ENCODE measurements at places on chromosomes 4 and X. TPM values are rescaled to one million over a fixed set of nuclear protein-coding genes. Genes with fewer than 3 reads are reported as not detected.

Gene EDA2R
- not detected for total RNA-seq

Gene ARMCX1
- 0.92 TPM for total RNA-seq

Gene TMSB15A
- 1.9 TPM for total RNA-seq

Gene BTK
- total RNA-seq: not detected

DNA sequence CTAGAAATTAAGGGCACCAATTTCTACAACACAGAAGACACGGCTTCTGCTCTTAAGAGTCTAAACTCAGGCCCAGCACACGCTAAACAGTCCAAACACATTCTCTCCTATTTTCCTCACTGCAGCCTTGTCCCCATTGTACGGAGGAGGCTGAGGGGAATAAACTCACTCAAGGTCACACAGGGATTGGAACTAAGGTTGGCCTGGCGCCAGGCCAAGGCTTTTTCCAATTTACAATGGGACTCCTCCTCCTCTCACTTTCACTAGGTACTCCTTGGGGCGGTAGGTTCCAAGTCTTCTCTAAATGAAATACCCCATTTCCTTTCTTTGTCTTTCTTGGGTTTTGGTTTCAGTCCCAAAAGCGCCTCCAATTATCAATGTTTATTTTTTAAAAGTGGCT, 48.7 kb upstream of the CRMP1 start:
- no peaks in the 10 kb centered on the region for H3K36me3 ChIP-seq
- DNase-seq: no peak
- no peak overlapping the region for H3K4me3 ChIP-seq
- no peaks in the 10 kb centered on the region for H3K4me1 ChIP-seq

DNA sequence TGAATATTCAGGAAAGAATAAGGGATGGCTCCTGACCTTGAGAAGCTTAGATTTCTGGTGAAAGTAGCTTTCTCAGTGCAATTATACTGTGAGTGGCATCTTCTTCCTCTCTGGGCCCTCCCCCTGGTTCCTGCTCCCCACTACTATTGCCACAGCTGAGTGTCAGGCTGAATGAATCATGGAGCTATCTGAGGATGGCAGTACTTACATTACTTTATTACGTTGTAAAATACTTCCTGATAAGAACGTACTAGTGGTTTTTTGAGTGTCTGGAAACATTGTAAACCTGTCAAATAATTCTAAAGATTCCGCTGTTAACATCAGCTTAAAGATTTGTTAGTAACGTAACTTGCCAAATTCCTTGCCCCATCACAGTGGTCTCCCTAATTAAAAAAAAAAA, 36.2 kb downstream of the ARHGAP10 start:
- H3K27me3 ChIP-seq: no peaks in the 10 kb centered on the region
- H3K27ac ChIP-seq: no peak overlapping the region
- H3K36me3 ChIP-seq: no peaks in the 10 kb centered on the region
- no peak for DNase-seq

- H3K27me3 ChIP-seq: no peaks in the 10 kb centered on the region
- DNase-seq: no peak
- no peak overlapping the region for H3K27ac ChIP-seq
- H3K4me1 ChIP-seq: no peaks in the 10 kb centered on the region
- no peaks in the 10 kb centered on the region for H3K36me3 ChIP-seq
These were observed 68.9 kb downstream of the COL25A1 start for GRCh38 chr4:109233570-109233969.

GRCh38 chr4:44368413-44369167, 80.0 kb downstream of the KCTD8 start:
- no peak overlapping the region for H3K4me3 ChIP-seq
- H3K36me3 ChIP-seq: no peaks in the 10 kb centered on the region
- no peak overlapping the region for H3K27ac ChIP-seq
- no peaks in the 10 kb centered on the region for H3K27me3 ChIP-seq
- no peaks in the 10 kb centered on the region for H3K4me1 ChIP-seq

Data from Calu3 (cell line).